NCI-H1092 (cell line): ENCODE measurements at places on chromosomes 5 and 9.

DNA sequence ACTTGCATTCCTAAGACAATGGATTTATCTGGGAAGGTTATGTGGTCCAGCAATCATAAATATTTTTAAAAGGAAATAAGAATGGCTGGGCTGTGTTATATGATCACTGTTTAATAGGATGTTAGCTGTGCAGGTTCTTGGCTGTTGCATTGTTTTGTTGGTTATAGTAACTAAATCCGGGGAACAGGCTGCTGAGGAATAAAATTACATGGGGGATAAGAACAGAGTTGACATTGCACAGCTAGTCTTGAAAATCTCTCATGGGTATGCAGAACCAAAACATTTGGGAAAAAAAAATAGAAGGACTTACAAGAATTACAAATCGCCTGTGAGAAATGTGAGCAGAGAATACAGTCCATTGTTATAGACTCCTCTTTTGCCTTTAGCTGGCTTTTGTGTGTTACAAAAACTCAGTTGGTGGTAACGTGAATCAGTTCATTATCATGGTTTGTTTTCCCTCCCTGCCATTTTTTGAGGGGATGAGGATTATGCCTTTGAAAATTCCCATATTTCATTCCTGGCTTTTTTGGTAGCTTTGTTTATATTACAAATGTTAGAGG is 375.3 kb upstream of the DAB2 start:
- no peak for DNase-seq

- DNase-seq: no peak
Measured at GRCh38 chr9:133561976-133562554, 27.6 kb downstream of the ADAMTSL2 start.

- DNase-seq: no peak
Measured at GRCh38 chr9:2228641-2229040, 213.5 kb downstream of the SMARCA2 start.

GRCh38 chr5:154728939-154729588 is 26.1 kb upstream of the LARP1 start:
- DNase-seq: no peak

GRCh38 chr5:174343826-174344225 is 298.3 kb downstream of the NSG2 start:
- no peak for DNase-seq

DNA sequence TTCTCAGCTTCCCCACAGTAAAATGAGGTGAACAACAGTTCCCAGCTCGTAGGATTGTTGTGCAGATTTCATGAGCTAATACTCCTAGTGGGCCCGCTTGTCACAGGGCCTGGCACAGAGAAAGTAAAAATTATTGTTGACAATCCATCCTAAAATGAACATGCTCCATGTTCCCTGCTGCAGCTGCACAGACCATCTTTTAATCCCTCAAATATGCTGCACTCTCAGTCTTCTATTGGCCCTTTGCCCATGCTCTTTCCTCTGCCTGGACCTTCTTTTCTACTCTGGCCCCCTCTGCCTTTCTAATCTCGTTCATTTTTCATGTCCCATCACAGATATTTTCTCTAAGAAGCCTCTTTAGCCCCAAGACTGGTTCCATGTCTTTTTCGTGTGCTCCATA is 117.7 kb upstream of the NR3C1 start:
- no peak for DNase-seq

DNA sequence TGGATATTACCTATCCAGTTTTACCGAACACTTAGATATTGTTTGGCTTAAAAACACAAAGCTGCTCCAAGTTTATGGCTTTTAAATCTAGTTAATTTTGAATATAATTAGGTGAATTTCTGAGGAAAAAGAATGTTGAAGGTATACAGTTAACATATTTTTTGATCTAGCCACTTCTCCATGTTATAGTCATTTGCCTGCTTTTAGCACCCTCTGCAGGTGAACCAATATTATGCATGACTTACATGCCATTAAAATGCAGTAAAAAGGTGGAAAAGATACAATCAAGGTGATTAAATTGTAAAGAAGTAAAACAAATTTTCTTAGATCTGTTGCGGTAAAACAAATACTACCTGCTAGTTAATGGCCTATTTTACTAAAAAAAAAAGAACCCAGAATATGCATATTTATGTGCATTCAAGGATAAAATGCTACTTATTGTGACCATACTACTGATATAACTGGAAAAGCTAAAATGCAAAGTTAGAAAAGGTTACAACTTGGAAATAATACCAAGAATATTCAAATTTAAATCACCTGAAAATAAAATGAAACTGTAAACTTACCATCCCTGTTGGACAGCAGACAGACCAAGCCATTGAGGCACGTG is 132.1 kb downstream of the AP3B1 start:
- peak; percentile 2 for DNase-seq

- no peak for DNase-seq
Measured at GRCh38 chr5:4953576-4953975, 186.6 kb upstream of the ADAMTS16 start.

DNA sequence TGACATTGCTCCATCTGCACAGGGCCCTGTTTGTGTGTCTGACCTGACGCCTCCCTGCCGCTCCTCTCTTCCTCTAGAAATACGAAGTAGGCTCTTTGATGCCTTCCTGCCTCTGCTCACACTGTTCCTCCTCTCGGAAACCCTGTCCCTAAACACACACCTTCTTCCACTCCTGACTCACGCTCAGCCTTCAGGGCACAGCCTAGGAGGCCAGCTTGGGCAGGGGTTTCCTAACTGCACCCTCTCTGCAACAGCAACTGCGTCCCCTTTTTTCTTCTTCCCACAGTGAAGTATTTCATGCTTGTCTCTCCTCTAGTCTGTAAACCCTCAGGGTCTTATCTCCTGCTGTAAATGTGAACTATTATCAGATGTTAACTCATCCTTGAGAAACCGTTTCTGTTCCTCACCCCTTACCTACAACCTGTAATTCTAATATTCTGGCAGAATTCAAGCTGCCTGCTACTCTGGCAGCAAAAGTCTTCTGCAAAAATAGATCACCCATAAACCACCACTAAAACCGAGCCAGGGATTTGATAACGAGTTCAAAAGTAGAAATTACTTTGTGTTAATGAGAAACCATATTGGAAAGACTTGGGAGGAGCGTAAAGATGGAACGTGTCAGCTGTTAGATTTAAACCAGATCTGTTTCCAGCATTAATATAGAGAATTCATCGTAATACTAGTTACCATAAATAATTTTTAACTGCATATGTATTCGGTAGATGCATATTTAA is 100.2 kb downstream of the DAPK1 start:
- DNase-seq: no peak

GRCh38 chr5:170100066-170100943 is 5.4 kb upstream of the FOXI1 start:
- peak; percentile 34 for DNase-seq
